ENCODE measurements at places on chromosomes 2 and 18. TPM values are rescaled to one million over a fixed set of nuclear protein-coding genes. Genes with fewer than 3 reads are reported as not detected.

SCN7A gene
- polyA plus RNA-seq, result 15.3 TPM

DCDC2C gene
- polyA plus RNA-seq, result not detected

DNA sequence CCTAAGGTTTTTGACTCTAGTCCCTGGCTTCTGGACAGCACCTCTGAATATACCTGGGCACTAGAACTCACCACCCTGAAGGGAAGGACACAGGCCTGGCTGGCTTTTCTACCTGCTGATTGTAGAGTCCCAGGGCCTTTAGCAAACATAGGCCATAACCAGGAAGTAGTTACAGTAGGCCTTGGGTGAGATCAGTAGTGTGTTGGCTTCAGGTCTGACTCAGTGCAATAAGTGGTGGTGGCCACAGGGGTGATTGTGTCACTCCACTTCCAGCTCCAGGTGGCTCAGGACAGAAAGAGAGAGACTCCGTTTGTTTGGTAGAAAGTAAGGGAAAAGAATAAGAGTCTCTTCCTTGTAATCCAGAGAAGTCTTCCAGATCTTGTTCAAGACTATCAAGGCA is 101.7 kb upstream of the LGALSL start:
- DNase-seq, result no peak

GRCh38 chr2:176685908-176686307 is 416.7 kb downstream of the MTX2 start:
- no peak for DNase-seq

- DNase-seq, result no peak
Observed at GRCh38 chr2:237603718-237604362, 13.3 kb upstream of the RAB17 start.

GRCh38 chr2:40809156-40809555 is 357.3 kb upstream of the SLC8A1 start:
- DNase-seq, result no peak

GRCh38 chr2:23418056-23418455 is 33.1 kb downstream of the KLHL29 start:
- DNase-seq, result no peak

DNA sequence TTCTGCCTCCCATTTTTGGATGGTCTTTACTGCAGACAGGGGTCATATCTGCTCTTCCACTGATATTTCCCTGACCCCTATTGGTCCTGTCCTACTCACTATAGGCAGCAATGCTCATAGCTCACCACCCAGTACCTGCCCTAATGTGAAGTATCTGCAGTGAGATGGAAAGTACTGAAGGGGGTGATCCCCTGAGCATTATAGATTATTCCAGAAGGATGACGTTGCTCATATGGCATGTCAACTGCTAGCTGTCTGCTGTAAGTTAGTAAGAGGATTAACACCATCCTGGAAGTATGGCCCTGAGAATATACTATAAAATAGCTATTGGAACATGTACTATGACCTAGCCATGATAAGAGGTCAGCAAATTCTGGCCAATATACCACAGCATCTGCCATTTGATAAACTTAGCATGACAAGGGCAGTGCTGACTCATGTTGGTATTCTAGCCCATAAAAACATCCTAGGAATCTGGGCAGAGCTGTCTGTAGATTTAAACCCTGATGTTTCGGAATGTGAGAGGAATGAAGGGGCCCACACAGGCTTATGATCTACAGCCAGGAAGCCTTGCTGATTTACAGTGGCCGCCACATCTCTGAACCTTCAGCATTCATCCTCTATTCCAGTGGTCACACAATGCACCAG is 451.4 kb downstream of the TNS1 start:
- DNase-seq, result no peak

GRCh38 chr2:81872006-81872405 is 1567.5 kb upstream of the LRRTM1 start:
- no peak for DNase-seq

Data from renal cortex interstitium (tissue), 15 donors.